ENCODE measurements at places on chromosomes 12 and 14.

- DNase-seq, result no peak
Observed at GRCh38 chr12:78229591-78230101, 399.0 kb downstream of the NAV3 start.

GRCh38 chr12:66236969-66237368 lies 48.0 kb downstream of the IRAK3 start:
- no peak for DNase-seq

GRCh38 chr12:109598428-109598854 lies 24.8 kb downstream of the MVK start:
- no peak for DNase-seq

- no peak for DNase-seq
Observed at GRCh38 chr12:53214687-53215455, 7.8 kb upstream of the ITGB7 start.

DNA sequence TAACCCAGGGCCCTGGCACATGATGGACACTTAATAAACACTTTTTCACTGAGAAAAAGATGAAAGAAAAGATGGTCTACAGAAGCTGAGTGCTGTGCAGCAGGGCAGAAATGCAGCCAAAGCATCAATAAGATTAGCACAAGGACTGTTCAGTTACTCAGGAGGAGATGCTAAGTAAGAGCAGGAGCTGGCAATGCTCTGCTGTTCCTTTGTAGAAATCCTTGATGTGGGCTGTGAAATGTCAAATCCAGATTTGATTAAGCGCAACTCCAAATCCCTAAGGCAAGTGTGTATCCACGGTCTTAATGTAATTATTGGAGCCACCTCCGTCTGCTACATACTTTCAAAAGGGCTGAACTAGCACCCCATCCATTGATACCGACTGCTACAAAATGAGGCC lies 151.8 kb upstream of the BTG1 start:
- DNase-seq, result no peak

DNA sequence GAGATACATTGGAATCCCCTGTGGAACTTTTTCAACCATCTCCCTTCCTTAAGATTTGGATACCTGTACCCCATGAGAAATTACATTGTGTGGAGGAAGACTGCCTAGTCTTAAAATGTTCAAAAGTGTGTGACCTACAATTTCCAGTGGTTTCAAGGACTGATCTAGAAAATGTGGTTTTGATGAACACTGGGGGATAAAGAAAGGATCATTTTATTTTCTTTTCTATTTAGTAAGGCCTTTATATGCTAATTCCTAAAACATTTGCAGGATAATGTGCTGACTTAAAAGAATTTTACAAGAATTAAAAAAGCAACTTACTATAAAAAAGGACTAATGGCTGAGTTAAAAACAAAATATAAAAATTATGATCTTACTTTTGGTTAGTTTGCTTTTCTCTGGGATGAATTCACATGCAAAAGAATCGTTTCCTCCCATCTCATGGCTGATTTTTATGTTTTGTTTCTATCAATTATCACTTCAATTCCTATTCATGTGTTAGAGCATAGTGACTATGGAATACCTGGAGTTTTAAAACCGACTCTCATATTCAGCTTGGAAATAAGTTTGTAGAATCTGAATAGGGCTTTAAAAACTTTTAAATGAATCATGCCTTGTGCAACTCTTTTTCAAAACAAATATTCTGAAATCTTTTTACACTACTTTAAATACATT lies 39.9 kb upstream of the PYGL start:
- DNase-seq, result no peak

- DNase-seq, result peak; percentile 46
Observed at GRCh38 chr12:28998662-28999120, 150.4 kb upstream of the FAR2 start.

DNA sequence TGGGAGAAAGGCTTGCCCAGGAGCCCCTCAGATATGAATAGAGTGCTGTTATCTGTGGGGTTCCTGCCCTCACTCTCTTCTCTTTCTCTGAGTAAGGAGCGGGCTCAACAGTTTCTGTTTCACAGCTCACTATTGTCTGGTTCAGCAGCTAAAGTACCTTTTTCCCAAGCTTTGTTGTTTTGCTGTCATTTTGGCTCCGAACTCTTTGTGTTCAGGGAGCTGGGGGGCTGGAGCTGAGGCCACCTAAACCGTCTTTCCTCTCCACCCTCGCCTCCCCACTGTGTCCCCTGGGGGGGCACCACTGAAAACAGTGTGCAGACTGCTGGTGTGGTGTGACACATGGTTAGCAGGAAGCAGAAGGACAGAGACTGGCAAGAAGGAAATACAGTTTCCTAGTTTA lies 51.4 kb downstream of the FBXW8 start:
- DNase-seq, result no peak

- peak; percentile 60 for DNase-seq
Observed at GRCh38 chr14:59583755-59584154, 7.1 kb upstream of the CCDC175 start.

- DNase-seq, result peak; percentile 27
Observed at GRCh38 chr12:12562016-12562483, 613 bp downstream of the DUSP16 start.

DNA sequence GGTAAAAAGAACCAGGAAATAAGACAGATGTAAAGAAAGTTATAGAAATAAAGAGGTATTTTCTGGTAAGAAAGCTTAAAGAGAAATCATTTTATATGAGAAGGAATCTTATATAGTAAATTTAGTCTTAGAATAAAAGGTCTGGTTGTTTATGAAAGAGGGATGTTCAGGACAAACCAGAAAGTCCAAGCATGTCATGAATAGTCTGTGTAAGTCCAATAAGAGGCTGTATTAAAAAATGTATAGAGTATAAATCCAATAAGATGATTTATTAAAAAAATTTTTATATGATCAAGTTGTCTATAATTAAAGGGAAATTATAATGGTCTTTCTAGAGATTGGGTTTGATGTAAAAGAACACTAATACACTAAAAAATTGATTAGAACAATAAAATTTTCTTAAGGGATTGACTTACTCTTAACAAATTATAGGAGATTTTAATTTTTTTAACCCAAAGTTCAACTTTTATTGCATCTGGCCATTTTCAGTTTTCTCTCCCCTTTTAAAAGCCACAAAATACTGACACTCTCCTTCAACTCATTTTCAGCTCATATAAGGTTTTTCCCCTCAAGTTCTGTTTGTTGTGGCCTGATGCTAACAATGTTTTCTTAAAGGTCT lies 35.1 kb downstream of the ST8SIA1 start:
- DNase-seq, result no peak

DNA sequence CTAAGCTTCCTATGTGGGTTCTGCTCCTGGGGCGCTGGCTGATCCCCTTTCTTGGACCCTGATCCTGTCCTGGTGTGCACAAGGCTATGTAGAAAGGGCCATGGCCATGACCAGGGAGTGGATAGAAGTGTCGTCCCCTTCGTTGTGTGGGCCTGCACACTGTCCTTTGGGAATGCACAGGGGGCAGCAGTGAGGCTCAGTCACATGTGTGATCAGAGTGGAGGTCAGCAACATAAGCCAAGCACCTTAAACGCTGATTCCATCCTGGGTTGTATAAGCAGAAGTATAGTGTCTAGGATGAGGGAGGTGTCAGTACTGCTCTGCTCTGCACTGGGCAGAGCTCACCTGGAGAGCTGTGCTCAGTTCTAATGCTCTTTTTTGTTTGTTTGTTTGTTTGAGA lies 48.4 kb downstream of the ESRRB start:
- DNase-seq, result no peak

DNA sequence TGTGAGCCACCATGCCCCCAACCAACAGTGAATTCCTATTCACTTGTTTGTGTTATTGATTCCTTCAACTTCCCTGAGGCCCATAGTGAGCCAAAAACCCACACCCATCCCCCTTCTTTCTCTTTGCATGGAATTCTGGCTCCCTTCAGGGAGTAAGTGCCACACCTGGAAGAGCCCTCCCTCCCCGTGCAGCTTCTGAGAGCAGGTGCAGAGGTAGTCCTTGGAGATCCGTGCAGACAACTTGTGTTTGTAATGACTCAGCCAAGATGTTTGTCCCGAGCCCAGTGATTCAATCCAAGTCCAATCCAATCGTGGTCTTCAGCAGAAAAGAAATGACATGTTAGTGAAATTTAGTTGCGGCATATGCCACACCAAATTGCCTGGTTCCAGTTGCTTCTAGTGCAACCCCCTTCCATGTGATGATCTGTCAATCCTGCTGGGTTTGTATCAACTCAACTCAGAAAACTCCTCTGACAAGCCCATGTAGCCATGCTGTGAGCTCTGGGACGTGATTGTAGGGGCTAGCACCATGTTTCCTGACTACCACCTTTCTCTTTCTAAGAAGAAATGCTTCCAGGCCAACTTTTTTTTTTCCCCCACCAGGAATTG lies 27.5 kb downstream of the GPRC5A start:
- DNase-seq, result no peak

- DNase-seq, result peak; percentile 2
Observed at GRCh38 chr14:92880851-92881250, 42.1 kb upstream of the CHGA start.

GRCh38 chr12:126608607-126609175 lies 1543.5 kb downstream of the AACS start:
- no peak for DNase-seq

- peak; percentile 44 for DNase-seq
Observed at GRCh38 chr14:103023881-103024473, 33.4 kb downstream of the CDC42BPB start.

GRCh38 chr14:104998801-104999200 lies 13.2 kb downstream of the CLBA1 start:
- no peak for DNase-seq

- peak; percentile 22 for DNase-seq
Observed at GRCh38 chr12:112992541-112993398, 14.5 kb downstream of the OAS2 start.

GRCh38 chr12:93192878-93193277 lies 184.8 kb upstream of the NUDT4 start:
- no peak for DNase-seq

GRCh38 chr12:54401119-54401518 lies 16.6 kb upstream of the ZNF385A start:
- no peak for DNase-seq

DNA sequence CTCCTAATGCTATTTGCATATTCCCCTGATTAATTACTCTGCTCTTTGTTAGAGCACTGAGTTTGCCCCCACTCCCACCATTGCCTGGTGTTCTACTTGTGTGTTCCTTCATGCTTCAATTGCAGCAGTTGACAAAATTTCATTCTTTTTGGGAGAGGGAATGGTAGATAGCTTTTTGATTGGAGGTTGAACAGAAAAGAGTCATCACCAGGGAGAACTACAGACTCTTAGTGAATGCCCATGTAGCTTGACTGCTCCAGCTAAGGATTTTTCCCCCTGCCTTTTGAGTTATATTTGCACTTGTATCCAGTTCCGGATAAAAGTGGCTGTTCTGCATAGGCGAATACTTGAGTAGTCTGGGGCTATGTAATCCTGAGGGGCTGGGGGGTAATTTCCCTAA lies 183.9 kb downstream of the ETNK1 start:
- no peak for DNase-seq

GRCh38 chr14:39416072-39416471 lies 16.2 kb downstream of the FBXO33 start:
- no peak for DNase-seq

DNA sequence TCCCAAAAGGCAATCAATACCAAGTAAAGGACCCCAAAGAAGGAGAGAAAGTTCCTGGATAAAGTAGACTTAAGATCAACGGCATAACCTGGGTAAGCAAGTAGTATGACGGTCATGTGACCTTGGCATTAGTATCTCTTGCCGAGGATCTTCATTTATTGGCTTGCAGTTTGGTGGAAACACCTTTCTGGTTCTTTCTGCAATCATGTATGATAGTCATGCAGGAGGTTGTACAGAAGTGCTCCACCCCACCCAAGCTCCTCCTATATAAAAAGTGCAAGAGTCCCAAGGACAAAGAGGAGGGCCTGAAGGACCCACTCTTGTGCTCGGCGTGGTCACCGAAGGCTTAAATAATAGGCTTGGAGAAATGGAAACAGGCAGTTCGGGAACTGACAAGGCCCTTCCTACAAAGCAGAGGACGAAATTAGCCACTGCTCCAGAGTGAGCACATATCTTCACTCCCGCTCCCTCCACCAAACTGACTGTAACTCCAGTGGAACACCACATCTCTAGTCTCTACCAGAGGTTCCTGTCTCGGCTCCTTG lies 750 bp downstream of the CS start:
- DNase-seq, result no peak

DNA sequence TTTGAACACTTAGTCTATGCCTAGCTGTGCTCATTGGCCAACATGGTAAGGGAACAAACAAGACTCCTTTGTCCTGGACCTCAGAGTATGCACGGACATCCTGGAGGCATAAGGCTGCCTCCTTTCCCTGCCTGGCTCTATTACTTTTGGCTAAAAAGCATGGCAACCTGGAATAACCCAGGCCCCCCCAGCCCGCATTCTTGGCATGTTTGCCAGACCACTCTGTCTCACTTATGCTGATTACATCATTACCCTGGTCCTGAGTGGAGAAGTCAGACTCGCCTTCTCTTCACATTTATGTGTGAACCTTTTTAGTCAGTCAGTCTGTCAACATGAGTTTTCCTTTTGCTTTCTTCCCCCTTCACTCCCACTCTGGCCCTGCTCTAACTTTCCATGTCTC lies 58.0 kb upstream of the ELK3 start:
- DNase-seq, result no peak

GRCh38 chr12:113237748-113238147 lies 16.5 kb downstream of the TPCN1 start:
- no peak for DNase-seq

GRCh38 chr12:93848523-93849101 lies 171.4 kb downstream of the CRADD start:
- no peak for DNase-seq

- DNase-seq, result no peak
Observed at GRCh38 chr14:38505221-38505972, 249.5 kb upstream of the CLEC14A start.

- no peak for DNase-seq
Observed at GRCh38 chr12:113116875-113117274, 18.7 kb downstream of the RASAL1 start.

GRCh38 chr12:1332327-1332726 lies 262.1 kb downstream of the FBXL14 start:
- DNase-seq, result peak; percentile 68

GRCh38 chr12:20210621-20211215 lies 157.6 kb upstream of the PDE3A start:
- no peak for DNase-seq

- DNase-seq, result no peak
Observed at GRCh38 chr14:83664389-83664788, 1865.6 kb upstream of the FLRT2 start.

DNA sequence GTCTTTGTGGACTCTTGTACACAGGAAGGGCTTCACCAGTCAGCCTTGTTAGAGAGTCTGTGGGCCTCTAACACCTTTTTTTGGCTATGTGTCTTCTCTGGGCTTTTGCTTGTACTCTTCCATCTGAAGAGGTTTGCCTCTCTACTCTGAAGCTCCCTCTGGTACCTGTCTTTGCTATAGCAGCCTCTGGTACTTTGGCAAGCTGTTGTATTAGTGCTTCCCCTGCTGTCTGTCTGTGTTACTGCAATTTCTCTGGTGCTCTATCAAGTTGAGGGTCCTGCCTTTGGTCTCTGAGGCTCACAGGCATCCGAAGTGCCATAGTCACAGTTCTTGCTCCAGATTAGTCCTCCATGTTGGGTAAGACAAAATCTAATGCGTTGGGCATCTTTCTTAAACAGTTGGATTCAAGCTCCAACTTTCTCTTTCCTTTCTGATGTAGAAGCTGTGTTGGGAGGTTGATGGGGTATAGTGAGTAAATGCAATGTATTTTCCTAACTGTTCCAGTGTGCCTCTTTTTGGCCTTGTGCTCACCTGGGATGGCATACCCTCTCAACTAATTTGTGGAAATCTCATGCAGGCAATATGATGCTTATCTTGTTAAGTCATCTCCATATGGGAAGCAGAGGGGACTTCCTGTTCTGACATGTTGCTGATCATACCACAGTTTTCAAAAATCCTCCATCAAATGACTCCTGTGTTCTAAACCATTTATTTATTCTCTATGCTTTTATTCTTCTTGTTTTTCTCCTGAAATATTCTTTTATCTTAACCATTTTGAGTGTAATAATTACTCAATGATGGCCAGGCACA lies 88.8 kb downstream of the ATF7IP start:
- DNase-seq, result no peak
